ENCODE measurements at places on chromosomes 6 and 20. TPM values are rescaled to one million over a fixed set of nuclear protein-coding genes. Genes with fewer than 3 reads are reported as not detected.

DNA sequence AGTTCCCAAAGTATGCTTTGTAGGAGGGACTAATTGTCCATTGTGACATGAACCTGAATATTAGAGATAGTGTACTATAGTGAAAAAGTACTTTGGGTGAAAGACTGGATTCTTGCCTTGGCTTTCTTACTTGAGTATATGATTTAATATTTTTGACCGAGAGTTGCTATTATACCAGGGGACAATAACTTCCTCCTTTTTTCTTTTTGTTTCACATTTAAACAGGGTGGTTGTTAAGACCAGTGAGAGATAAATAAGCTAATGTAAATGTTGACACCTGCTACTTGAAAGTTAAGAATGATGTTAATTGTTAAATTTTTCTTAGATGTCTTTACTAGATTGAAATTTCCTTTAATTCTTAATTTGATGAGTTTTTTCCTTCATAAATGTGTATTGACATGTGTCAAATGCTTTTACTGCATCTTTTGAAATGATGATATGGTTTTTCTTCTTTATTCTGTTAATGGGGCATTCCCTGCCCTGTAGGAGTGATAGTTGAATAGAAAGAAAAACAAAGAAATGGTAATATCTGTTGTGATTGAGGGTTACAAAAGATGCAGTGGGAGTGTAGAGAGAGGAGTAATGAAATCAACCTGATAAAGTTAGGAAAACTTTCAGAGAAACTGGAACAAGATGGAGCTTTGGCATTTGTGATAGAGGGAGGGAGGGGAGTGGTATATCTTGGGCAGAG lies 48.4 kb downstream of the ZFAND3 start:
- DNase-seq = no peak
- no peaks in the 10 kb centered on the region for H3K27me3 ChIP-seq
- peaks cover 6% of the 10 kb centered on the region for H3K36me3 ChIP-seq
- peaks cover 28% of the 10 kb centered on the region for H3K4me1 ChIP-seq

VSX1 gene
- not detected for total RNA-seq

SFT2D1 gene
- total RNA-seq = 78.3 TPM

GRCh38 chr20:15310361-15310760 lies 972.9 kb upstream of the FLRT3 start:
- H3K27ac ChIP-seq = no peak overlapping the region
- H3K4me3 ChIP-seq = no peak overlapping the region
- DNase-seq = no peak
- H3K27me3 ChIP-seq = no peaks in the 10 kb centered on the region
- no peaks in the 10 kb centered on the region for H3K4me1 ChIP-seq

DNA sequence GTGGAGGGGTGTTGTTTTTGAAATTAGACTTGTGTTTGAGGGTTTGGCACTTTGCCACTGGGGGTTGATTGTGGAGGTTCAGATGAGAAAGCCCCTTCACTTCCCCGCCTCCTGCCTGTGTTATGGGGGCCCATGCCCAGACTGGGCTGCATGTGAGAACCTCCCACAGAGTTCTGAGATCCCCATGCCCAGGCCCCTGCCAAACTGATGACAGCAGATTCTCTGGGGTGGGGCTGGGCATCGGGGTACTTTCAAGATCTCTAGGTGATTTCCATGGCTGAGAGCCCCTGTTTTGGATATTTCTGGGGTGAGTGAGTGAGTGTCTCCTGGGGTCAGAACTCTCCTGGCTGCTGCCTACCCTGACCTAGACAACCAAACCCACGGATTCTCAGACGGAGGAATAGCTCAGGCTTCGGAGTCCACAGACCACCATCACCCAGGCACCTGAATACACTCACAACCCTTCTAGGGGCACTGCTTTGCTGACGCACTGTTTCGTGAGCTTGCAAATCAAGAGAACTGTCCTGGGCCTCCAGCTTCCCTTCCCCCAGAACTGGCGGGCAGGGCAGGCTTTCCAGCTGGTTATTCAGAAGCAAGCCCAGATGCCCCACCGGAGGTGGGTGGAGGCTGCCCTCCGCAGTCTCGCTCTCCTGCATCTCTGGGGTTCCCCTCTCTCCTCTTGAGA lies 6.3 kb downstream of the BCAS1 start:
- H3K36me3 ChIP-seq = no peaks in the 10 kb centered on the region
- peak overlapping the region; percentile 73 for H3K27ac ChIP-seq
- DNase-seq = peak; percentile 79
- H3K27me3 ChIP-seq = no peaks in the 10 kb centered on the region
- H3K4me3 ChIP-seq = peak overlapping the region; percentile 10

SIRPB2 gene
- not detected for total RNA-seq

GRCh38 chr6:22896696-22897095 lies 327.3 kb downstream of the HDGFL1 start:
- H3K27me3 ChIP-seq = no peaks in the 10 kb centered on the region
- no peaks in the 10 kb centered on the region for H3K36me3 ChIP-seq
- no peaks in the 10 kb centered on the region for H3K4me1 ChIP-seq
- H3K27ac ChIP-seq = no peak overlapping the region
- no peak overlapping the region for H3K4me3 ChIP-seq

GRCh38 chr6:124297507-124297906 lies 493.8 kb downstream of the NKAIN2 start:
- no peak for DNase-seq
- H3K4me3 ChIP-seq = no peak overlapping the region
- H3K27ac ChIP-seq = no peak overlapping the region
- no peaks in the 10 kb centered on the region for H3K27me3 ChIP-seq
- H3K36me3 ChIP-seq = no peaks in the 10 kb centered on the region
